Right atrium auricular region (tissue), 2 donors: ENCODE measurements at places on chromosomes 5 and 9. TPM values are rescaled to one million over a fixed set of nuclear protein-coding genes. Genes with fewer than 3 reads are reported as not detected.

GRCh38 chr9:127550282-127550681 lies 61.8 kb upstream of the STXBP1 start:
- no peak overlapping the region for H3K27ac ChIP-seq
- DNase-seq = no peak
- no peaks in the 10 kb centered on the region for H3K4me1 ChIP-seq
- no peaks in the 10 kb centered on the region for H3K27me3 ChIP-seq
- H3K36me3 ChIP-seq = no peaks in the 10 kb centered on the region
- no peak overlapping the region for H3K4me3 ChIP-seq

DNA sequence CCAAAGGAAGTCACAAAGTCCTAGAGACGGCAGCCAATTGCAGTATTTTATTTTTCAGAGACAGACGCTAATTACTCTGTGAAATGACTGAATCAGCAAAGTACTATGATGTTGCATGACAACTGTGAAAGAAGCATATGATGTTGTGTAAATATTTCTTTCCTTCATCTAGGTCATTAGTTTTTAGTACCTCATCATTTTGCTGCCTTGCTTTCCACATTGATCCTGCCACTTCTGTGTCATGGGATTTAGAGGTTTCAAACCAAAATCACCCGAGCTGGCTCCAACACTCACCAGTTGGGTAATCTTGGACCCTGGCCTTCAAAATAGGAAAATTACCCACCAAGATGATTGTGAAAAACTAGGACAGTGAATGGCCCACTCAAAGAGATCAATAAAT lies 585.2 kb downstream of the ACTL7B start:
- no peak overlapping the region for H3K27ac ChIP-seq
- no peak for DNase-seq
- H3K4me3 ChIP-seq = no peak overlapping the region
- H3K36me3 ChIP-seq = no peaks in the 10 kb centered on the region

- no peak for DNase-seq
- H3K27ac ChIP-seq = no peak overlapping the region
- no peaks in the 10 kb centered on the region for H3K4me1 ChIP-seq
- peaks cover 12% of the 10 kb centered on the region for H3K36me3 ChIP-seq
- no peaks in the 10 kb centered on the region for H3K27me3 ChIP-seq
Measured at GRCh38 chr5:38872826-38873225, 27.0 kb downstream of the OSMR start.

DNA sequence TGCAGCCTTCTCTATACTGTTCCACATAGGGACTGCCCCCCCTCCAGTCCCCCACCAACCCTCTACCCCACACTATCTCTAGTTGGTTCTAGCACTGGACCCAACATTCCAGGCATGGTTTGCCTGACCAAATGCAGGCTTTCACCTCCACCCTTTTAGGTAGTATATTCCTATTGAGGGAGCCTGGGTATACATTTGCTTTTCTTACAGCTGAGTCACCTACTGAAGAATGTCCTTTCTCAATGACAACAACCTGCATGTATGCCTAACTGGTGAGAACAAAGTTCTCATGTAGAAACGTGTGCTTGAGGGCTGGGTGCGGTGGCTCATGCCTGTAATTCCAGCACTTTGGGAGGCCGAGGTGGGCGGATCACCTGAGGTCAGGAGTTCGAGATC lies 8.2 kb downstream of the TNIP1 start:
- H3K36me3 ChIP-seq = peaks cover 5% of the 10 kb centered on the region
- H3K27ac ChIP-seq = no peak overlapping the region
- no peak for DNase-seq

GRCh38 chr5:38207343-38207742 lies 51.0 kb upstream of the EGFLAM start:
- no peak overlapping the region for H3K4me3 ChIP-seq
- no peak for DNase-seq
- no peaks in the 10 kb centered on the region for H3K36me3 ChIP-seq
- H3K27me3 ChIP-seq = no peaks in the 10 kb centered on the region

DNA sequence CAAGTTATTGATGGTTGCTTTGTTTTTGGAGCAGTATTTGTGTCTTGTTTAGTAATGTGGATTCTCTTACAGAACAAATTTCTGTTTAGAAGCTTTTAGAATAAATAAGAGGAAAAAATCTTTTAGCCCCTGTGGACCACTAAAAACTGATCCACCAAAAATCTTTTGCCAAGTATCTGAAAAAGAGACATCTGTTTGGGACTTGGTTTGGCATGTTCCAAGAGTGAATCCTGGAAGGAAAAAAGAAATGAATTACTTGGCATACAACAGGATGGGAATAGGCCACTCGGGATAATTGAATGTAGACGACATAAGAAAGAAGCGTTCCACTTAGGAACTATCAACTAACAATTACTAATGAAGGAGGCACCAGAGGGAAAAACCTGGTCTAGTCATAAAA lies 1350.1 kb upstream of the C9orf72 start:
- H3K4me1 ChIP-seq = no peaks in the 10 kb centered on the region
- H3K27me3 ChIP-seq = no peaks in the 10 kb centered on the region
- DNase-seq = no peak
- H3K36me3 ChIP-seq = no peaks in the 10 kb centered on the region
- no peak overlapping the region for H3K4me3 ChIP-seq

DNA sequence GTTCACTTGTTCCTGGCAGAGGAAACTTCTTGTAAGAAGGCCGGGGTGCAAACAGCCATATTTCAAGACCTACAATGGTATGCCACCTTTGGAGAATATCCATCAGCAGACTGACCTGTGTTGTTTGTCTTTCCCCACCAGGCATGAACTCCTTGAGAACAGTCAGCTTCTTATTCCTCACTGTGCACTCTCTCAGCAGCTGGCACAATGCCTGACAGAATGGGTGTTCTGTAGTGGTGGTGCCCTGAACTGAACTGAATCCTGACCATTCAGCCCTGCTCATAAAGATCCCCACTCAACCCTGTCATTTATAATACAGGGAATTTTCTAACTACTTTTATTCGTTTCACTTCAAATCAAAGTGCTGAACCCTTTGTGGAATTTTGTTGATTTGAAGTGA lies 206.9 kb downstream of the COX7C start:
- H3K36me3 ChIP-seq = no peaks in the 10 kb centered on the region
- H3K4me1 ChIP-seq = no peaks in the 10 kb centered on the region
- DNase-seq = no peak
- H3K4me3 ChIP-seq = no peak overlapping the region
- H3K27ac ChIP-seq = no peak overlapping the region

DNA sequence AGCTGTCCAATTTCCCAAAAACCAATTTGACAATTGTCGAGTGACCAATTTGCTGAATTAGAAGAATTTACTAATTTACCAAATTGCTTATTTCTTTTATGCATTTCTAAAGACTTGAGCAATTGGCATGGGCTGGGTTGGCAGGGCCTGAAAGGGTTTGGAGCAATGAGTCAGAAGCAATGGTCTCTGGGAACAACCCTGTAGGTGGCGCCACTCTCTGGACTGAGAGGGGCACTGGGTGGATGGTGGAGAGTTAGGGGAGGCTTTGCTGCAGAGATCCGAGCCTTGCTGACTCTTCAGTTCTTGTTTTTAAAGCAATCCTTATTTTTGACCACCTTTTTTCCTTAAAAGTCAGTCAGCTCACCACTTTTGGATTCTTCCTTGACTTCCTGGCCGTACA lies 71.5 kb upstream of the RPS23 start:
- no peaks in the 10 kb centered on the region for H3K36me3 ChIP-seq
- H3K4me3 ChIP-seq = no peak overlapping the region
- no peaks in the 10 kb centered on the region for H3K27me3 ChIP-seq
- no peak for DNase-seq
- no peak overlapping the region for H3K27ac ChIP-seq

DNA sequence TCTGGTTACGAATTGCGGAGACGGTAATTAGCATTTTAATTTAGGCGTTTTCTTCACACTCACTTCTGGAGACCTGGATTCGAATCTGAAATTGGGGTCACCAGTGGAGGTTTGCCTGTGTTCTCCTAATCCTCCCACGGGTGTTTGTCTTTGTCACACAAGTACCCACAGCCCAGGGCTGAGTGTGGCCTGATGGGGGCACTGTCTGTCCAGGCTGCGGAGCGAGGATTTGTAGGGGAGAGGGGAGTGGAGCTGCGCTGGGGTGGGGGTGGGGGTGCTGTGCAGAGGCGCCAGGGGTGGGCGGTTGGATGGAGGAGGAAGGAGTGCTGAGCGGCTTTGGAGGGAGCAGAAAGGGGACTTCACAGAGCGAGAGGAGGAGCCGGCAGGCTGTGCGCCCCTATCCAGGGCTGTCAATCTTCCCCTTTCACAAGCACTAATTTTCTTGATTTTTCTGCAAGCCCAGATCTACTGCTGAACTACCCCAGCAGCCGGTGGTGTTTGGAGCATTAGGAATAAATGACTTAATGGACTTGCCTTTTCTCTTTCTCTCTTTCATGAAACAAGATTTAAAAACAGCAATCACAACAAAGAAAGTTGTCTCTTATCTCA lies 53.1 kb downstream of the TSPAN17 start:
- H3K27me3 ChIP-seq = no peaks in the 10 kb centered on the region
- H3K4me3 ChIP-seq = no peak overlapping the region
- H3K4me1 ChIP-seq = no peaks in the 10 kb centered on the region
- H3K36me3 ChIP-seq = no peaks in the 10 kb centered on the region
- no peak for DNase-seq
- H3K27ac ChIP-seq = no peak overlapping the region

DNA sequence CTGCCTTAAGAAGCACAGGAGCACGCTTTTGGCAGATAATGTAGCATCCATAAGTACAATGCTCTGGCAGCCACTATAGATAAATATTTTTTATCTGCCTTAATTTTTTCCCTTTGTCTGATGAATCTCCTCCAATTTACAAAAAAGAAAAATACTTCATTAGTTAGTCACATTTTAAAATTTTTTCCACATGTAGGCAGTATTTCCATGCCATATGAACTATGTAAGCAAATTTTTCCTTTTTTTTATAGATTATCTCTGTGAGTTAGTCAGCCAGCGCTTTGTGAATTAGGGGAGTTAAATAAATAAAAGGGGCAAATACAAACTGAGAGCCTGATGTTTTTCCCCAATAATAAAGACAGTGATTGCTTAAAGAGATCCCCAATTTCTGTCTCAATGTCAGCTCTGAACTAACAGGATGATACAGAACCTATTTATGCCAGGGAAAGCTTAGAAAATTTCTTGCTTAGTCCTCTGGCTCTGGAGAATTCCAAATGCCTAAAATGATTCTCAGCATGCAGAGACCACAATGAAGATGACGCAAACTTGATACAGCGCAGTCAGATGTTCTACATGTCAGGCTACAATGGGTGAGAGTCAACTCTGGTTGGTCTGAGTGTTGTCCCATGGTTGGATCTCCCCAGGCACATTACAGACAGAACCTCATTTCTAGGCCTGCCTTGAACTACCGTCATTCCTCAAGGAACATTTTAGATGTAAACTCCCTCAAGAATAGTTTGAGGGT lies 390.4 kb upstream of the CDH6 start:
- H3K4me3 ChIP-seq = no peak overlapping the region
- no peaks in the 10 kb centered on the region for H3K4me1 ChIP-seq
- H3K27ac ChIP-seq = no peak overlapping the region

DNA sequence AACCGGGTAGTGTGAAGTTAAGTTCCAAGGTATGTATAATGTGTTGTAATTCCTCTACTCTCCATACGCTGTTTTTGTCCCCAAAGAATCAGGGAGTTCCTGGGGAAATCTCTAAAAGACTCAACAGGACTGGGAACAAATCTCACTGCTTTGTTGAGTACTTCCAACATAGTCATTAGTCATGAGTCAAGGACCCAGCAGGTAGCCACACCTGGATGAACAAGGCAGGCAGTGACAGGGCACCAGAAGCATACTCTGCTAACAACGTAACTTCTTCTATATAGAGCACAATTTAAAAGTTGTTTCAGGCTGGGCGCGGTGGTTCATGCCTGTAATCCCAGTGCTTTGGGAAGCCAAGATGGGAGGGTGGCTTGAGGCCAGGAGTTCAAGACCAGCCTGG lies 126.8 kb downstream of the SLC1A3 start:
- H3K36me3 ChIP-seq = no peaks in the 10 kb centered on the region
- H3K27ac ChIP-seq = no peak overlapping the region
- H3K4me1 ChIP-seq = no peaks in the 10 kb centered on the region
- no peak for DNase-seq

- no peak overlapping the region for H3K4me3 ChIP-seq
- H3K4me1 ChIP-seq = no peaks in the 10 kb centered on the region
- H3K27me3 ChIP-seq = no peaks in the 10 kb centered on the region
Measured at GRCh38 chr5:121867403-121867802, 15.7 kb downstream of the FTMT start.

DNA sequence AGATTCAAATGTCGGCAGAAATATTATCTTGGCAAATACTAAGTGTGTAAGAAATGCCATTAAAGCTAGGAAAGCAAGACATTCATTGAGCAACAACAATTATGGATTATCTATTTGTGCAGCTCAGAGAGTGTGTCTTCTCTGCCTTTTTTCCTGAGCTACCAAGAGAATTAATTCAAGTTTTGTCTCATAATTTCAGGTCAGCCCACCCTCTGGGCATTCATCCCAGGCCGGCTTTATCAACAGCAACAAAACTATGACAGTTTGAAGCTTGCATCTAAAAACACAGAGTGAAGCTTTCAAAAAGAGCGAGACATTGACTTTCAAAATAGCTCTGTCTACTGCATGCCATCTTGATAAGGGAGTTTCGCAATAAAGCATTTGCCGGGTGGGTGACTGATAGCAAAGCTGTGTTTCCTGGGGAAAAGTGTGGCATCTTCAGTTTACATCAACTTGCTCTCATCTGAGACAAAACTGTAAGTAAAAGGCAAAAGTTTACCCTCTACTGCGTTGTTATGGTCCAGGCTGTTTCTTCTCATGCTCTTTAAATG lies 182.4 kb downstream of the IRX1 start:
- peaks cover 13% of the 10 kb centered on the region for H3K4me1 ChIP-seq
- DNase-seq = no peak
- H3K4me3 ChIP-seq = no peak overlapping the region

- H3K4me1 ChIP-seq = peaks cover 11% of the 10 kb centered on the region
- no peaks in the 10 kb centered on the region for H3K27me3 ChIP-seq
- no peak for DNase-seq
- H3K36me3 ChIP-seq = no peaks in the 10 kb centered on the region
- no peak overlapping the region for H3K27ac ChIP-seq
Measured at GRCh38 chr5:132184588-132184987, 43.1 kb downstream of the P4HA2 start.

DNA sequence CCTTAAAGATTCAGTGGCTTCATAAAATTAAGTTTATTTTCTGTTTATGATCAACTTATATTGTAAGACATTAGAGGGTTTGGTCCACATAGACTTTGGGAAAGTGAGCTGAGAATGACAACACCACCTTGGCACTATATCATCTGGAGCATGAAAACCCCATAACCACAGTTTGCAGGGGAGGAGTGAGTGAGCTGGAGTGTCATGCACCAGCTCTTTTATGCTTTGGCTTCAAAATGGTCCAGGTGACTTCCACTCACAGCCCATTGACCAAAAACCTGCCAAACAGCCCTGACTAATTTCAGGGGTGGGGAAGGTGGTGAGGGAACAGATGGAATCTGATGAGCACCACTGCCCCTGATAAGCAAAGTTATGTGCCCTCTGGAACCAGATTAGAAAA lies 295.8 kb downstream of the DMRTA1 start:
- H3K27me3 ChIP-seq = no peaks in the 10 kb centered on the region
- DNase-seq = no peak
- H3K4me3 ChIP-seq = no peak overlapping the region
- no peaks in the 10 kb centered on the region for H3K36me3 ChIP-seq
- H3K27ac ChIP-seq = no peak overlapping the region
- H3K4me1 ChIP-seq = no peaks in the 10 kb centered on the region

The ABO gene
- total RNA-seq = 2.5 TPM

The C5orf52 gene
- not detected for total RNA-seq

The PCDHGC5 gene
- 1.7 TPM for total RNA-seq

The PKD2L2 gene
- total RNA-seq = not detected
